Natural killer cell (primary cell): ENCODE measurements at places on chromosomes 2 and 18. TPM values are rescaled to one million over a fixed set of nuclear protein-coding genes. Genes with fewer than 3 reads are reported as not detected.

ZSWIM2 gene
- total RNA-seq, result not detected

G6PC2 gene
- not detected for total RNA-seq

NT5C1B gene
- not detected for total RNA-seq

EPB41L3 gene
- 4.4 TPM for total RNA-seq

CFAP65 gene
- total RNA-seq, result not detected

DLX1 gene
- not detected for total RNA-seq

GAREM1 gene
- total RNA-seq, result not detected

BOLL gene
- total RNA-seq, result not detected

GALNT13 gene
- total RNA-seq, result not detected

CPLX4 gene
- total RNA-seq, result not detected

ZNF521 gene
- 3.5 TPM for total RNA-seq

CDH2 gene
- total RNA-seq, result 0.26 TPM

ANKRD29 gene
- total RNA-seq, result 0.45 TPM

EFR3B gene
- not detected for total RNA-seq

PAX8 gene
- total RNA-seq, result 0.65 TPM
